Endodermal cell (in vitro differentiated cells): ENCODE measurements at places on chromosomes 16 and 17. TPM values are rescaled to one million over a fixed set of nuclear protein-coding genes. Genes with fewer than 3 reads are reported as not detected.

DNA sequence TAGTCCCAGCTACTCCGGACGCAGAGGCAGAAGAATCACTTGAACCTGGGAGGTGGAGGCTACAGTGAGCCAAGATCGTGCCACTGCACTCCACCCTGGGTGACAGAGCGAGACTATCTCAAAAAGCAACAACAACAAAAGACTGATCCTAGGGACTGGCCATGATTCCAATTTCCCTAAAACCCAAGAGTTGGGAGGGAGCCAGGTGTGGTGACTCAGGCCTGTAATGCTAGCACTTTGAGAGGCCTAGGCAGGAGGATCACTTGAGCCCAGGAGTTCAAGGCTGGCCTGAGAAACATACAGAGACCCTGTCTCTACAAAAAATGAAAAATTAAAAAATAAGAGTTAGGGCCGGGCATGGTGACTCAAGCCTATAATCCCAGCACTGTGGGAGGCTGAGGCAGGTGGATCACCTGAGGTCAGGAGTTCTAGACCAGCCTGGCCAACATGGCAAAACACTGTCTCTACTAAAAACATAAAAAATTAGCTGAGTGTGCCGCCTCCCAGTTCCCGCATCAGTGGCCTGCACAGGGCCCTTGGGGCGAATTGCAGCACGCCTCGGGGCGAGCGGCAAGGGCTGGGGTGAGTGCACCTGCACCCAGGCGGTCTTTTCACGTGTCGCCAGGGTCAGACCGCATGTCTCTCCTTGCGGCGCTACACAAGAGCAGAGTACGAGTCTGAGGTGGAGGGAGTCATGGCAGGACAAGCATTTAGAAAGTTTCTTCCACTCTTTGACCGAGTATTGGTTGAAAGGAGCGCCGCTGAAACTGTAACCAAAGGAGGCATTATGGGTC is 40.8 kb downstream of the CDH3 start:
- H3K27ac ChIP-seq = no peak overlapping the region
- no peaks in the 10 kb centered on the region for H3K4me1 ChIP-seq
- no peaks in the 10 kb centered on the region for H3K27me3 ChIP-seq
- no peak for DNase-seq

- peak; percentile 93 for DNase-seq
- no peaks in the 10 kb centered on the region for H3K27me3 ChIP-seq
- H3K4me3 ChIP-seq = no peak overlapping the region
- H3K4me1 ChIP-seq = peaks cover 61% of the 10 kb centered on the region
- H3K27ac ChIP-seq = no peak overlapping the region
- peaks cover 95% of the 10 kb centered on the region for H3K36me3 ChIP-seq
Observed at GRCh38 chr16:87850009-87851006, 19.0 kb downstream of the SLC7A5 start.

TEN1 gene
- total RNA-seq = 12.1 to 14.7 TPM (median 14.6 TPM) in 3 replicates

DNA sequence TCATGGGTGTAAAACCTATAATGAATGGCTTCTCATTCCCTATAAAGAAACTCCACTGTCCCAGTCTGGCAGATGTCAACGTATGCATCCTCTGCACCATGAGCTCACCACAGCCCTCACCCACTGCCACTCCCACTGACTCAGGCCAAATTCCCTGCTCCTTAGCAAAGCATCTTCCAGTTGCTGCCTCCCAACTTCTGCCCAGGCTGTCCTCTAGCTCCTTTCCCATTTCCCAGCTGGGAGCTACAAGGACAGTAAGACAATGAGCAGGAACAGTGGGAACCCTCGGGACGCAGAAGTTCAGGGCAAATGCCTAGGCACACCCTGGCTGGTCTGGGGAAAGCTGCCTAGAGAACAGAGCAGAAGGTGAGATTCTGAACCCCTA is 9.1 kb upstream of the THAP11 start:
- H3K4me1 ChIP-seq = no peaks in the 10 kb centered on the region
- no peaks in the 10 kb centered on the region for H3K27me3 ChIP-seq
- peaks cover 32% of the 10 kb centered on the region for H3K36me3 ChIP-seq

GRCh38 chr16:87895641-87896141 is 26.4 kb upstream of the SLC7A5 start:
- H3K27ac ChIP-seq = no peak overlapping the region
- H3K36me3 ChIP-seq = no peaks in the 10 kb centered on the region
- no peaks in the 10 kb centered on the region for H3K27me3 ChIP-seq
- H3K4me1 ChIP-seq = no peaks in the 10 kb centered on the region
- no peak overlapping the region for H3K4me3 ChIP-seq
- no peak for DNase-seq

GRCh38 chr17:81935709-81936084 is 1.4 kb downstream of the PYCR1 start:
- H3K4me3 ChIP-seq = peak overlapping the region; percentile 81
- peaks cover 4% of the 10 kb centered on the region for H3K36me3 ChIP-seq
- no peaks in the 10 kb centered on the region for H3K27me3 ChIP-seq
- no peak overlapping the region for H3K27ac ChIP-seq

RUNDC3A gene
- 1.0 and 1.1 TPM in 2 replicates for total RNA-seq

GRCh38 chr16:79436885-79437284 is 163.7 kb downstream of the MAF start:
- no peak overlapping the region for H3K4me3 ChIP-seq
- H3K27ac ChIP-seq = peak overlapping the region; percentile 98
- no peaks in the 10 kb centered on the region for H3K27me3 ChIP-seq

DNA sequence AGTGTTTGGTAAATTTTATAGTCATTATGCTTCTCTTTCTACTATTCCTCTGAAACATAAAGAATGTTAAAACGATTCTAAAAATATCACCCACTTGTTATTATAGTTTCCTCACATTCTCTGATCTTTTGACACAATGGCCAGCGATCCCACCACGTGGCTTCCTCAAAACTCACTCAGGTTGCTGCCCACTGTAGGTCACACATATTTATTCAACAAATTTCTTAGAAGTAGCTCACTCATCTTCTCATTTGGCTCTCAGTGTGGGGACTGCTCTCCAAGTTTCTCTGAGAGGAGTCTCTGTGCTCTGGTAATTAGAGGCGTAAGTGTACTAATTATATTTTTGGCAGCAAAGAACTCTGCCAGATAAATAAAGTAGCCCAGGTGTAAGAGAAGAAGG is 465.4 kb downstream of the CDH11 start:
- no peak for DNase-seq
- H3K4me1 ChIP-seq = no peaks in the 10 kb centered on the region
- H3K27me3 ChIP-seq = no peaks in the 10 kb centered on the region
- no peak overlapping the region for H3K4me3 ChIP-seq

NPIPA5 gene
- total RNA-seq = 0.40 to 1.0 TPM (median 0.75 TPM) in 3 replicates

GRCh38 chr16:84161801-84162200 is 16.7 kb downstream of the DNAAF1 start:
- no peaks in the 10 kb centered on the region for H3K4me1 ChIP-seq
- H3K27me3 ChIP-seq = peaks cover 10% of the 10 kb centered on the region
- no peak for DNase-seq
- H3K4me3 ChIP-seq = no peak overlapping the region

DNA sequence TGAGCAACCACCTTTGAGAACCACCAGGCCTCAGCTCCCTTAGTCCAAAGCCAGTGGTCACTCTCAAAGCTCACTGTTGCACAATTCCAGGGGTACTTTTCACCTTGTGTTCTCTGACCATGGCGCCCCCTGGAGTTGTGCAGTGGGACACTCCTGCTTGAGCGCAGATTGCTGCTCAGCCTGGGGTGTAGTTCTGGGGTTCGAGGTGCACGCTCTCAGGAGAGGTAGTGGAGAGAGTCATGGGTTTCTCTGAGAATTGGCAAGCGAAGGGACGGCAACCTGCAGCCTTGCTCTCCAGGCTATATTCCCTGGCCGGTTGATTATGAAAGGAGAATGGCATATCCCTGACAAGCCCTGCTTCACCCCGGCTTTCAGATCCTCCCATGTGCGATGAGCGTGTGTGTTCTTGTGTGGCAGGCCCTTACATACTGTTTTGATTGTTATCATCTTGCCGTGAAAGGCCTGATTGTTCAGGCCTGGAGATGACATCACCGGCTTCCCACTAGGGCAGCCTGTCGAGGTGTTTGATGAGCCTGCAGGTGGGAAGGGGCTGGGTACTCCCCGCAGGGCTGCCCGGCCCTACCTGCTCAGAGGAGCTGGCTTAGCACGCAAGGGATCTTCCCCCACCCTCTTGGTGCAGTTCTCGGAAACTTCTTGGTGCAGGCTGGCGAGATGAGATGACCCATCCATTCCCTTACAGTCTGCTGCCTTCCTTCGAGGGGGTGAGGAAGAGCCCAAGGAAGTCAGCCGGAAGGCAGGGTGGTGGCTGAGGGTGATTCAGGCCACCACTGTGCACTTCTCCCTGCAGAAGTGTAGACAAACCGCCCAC is 431.2 kb downstream of the SLC39A11 start:
- peaks cover 10% of the 10 kb centered on the region for H3K4me1 ChIP-seq
- no peaks in the 10 kb centered on the region for H3K36me3 ChIP-seq
- H3K27me3 ChIP-seq = no peaks in the 10 kb centered on the region
- no peak overlapping the region for H3K4me3 ChIP-seq
- peak; percentile 91 for DNase-seq

GRCh38 chr16:10978871-10979446 is 34.6 kb downstream of the CLEC16A start:
- H3K36me3 ChIP-seq = peaks cover 50% of the 10 kb centered on the region
- peaks cover 2% of the 10 kb centered on the region for H3K4me1 ChIP-seq
- DNase-seq = no peak
- peak overlapping the region; percentile 6 for H3K27ac ChIP-seq

CSH2 gene
- total RNA-seq = 0.54 and 0.57 TPM in 2 replicates

KRTAP2-3 gene
- total RNA-seq = not detected in 2 replicates
